Cerebellar cortex (tissue), 1 donor: ENCODE measurements at places on chromosomes 6 and 20.

GRCh38 chr6:114061116-114061515 lies 90.2 kb upstream of the HDAC2 start:
- no peak for DNase-seq

DNA sequence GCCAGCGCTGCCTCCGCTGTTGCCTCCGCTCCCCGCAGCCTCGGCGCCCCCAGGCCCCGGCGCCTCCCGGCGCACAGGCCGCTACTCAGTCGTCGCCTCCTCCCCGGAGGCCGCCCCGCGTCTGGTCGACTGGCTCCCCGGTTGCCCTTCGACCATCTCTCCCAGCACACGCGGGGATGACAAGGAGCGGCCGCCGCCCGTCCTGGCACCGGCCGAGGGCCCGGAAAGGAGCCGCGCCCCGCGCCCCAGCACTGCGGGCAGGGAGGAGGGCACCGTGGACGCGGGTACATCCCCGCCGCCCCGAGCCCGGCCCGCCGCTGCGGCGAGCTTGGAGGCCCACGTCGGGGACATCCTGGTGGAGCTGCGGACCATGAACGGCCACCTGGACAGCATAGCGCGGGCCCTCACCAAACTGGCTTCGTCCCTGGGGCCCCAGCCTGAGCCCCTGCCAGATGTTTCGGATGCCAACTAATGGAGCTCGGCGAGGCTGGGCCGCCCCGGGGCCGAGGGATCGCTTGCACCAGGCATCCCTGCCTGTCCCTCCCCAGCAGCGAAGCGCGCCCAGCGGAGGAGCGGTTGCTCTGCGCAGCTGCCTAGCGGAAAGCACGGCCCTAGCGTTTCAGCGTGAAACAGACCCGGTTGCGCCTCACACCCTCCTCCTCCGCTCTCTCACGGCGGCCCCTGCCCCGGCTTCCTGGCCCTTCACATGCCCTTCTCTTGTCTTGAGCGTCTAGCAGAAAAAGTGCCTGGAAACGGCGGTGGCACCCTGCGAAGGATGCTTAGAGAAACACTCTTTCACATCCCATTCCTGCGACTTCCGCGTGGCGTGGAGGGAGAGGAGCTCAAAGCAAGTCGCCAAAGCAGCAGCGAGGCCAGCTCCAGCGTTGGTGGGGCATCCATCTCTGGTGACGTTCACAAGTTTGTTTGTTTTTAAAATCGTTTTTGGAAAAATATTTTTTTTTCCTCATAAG lies 285.8 kb upstream of the SUPT3H start:
- DNase-seq = no peak

DNA sequence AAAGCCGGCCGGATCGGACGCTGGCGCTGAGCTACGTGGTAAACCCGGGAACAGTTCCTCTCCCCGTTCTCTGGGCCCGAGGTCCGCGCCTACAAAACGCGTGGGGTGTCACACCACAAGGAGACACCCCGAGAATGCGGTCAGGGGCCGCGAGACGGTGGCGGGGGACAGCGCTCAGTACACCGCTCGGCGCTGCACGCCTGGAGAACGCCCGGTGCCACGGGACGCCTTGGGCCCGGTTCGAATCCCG lies 670 bp downstream of the NCOA5 start:
- DNase-seq = no peak

GRCh38 chr20:54491506-54491905 lies 16.1 kb downstream of the DOK5 start:
- no peak for DNase-seq

DNA sequence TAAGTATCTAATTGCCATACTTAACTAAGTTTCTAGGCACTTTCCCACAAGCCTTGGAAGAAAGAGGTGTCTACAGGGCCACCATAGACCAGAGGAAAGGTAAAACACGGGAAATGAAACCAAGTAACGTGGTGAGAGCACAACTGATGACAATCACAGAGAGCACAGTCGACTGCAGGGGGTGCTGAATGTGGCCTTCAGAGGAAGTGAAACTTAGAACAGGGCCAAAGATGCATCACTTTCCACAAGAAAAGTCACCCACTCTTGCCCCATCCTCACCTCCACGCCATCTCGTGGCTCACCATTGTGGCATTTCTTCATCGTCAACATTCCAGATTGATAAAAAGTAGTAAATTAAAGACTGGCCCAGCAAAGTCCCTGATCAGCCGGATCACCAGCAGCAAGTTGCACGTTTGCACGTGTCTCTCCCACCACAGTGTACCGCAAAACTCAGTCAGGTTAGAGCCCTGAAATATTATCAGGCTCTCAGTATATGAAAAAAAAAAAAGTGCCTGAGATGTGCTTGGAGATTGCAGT lies 31.4 kb downstream of the HIVEP2 start:
- no peak for DNase-seq

DNA sequence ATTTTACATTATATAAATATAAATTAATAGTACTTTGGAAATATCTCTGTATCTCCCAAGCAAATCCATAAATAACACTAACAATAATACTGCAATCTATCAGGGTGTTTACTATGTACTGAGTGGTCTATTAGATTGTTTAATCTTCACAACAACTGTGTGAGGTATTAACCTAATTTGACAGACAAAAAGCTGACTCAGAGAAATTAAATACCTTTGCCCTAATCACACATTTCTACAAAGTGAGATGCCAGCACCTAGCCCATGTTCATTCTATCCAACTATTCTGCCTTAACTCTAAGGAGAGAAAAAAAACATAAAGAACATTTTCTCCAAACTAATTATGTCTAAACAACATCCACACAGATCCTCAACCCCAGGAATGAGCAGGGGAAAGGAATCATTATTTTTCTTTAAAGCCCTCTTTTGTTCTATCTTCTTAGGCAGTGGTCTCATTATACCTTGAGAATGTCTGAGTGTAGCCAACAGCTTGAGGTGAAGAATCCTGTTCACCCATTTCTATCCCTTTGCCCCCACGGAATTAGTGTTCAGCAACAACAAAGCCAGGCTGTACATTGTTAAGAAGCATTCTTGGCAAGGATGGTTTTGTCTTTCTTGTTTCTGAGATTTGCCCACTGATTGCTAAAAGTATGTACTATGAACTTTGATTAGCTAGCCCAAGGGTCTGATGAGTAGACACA lies 42.7 kb downstream of the PRL start:
- no peak for DNase-seq

- no peak for DNase-seq
Measured at GRCh38 chr20:11379257-11380011, 538.3 kb upstream of the BTBD3 start.

- DNase-seq = no peak
Measured at GRCh38 chr6:38322138-38322537, 317.6 kb downstream of the BTBD9 start.

- DNase-seq = peak; percentile 73
Measured at GRCh38 chr20:43537921-43538877, 20.6 kb upstream of the SGK2 start.

- DNase-seq = peak; percentile 46
Measured at GRCh38 chr6:44056392-44057237, 70.6 kb downstream of the MRPL14 start.

- DNase-seq = peak; percentile 18
Measured at GRCh38 chr6:168370310-168370991, 50.9 kb upstream of the DACT2 start.

DNA sequence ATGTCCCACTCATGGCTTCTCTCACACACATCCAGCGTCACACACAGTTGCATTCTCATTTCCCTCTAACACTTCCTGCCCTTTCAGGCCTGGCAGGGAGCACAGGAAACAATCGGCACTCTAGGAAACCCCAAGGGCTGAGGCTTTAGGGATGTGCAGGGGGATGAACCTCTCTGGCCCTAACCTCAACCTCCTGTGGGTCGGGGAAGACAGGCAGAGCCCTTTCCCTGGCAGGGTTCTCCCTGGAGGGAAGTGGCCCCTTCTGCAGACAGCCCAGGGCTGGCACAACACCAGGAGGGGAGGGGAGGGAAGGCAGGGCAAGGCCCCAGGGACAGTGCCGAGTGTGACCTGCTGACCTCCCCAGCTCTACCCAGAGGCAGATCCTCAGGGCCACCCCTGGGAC lies 2.7 kb downstream of the TEAD3 start:
- DNase-seq = no peak

DNA sequence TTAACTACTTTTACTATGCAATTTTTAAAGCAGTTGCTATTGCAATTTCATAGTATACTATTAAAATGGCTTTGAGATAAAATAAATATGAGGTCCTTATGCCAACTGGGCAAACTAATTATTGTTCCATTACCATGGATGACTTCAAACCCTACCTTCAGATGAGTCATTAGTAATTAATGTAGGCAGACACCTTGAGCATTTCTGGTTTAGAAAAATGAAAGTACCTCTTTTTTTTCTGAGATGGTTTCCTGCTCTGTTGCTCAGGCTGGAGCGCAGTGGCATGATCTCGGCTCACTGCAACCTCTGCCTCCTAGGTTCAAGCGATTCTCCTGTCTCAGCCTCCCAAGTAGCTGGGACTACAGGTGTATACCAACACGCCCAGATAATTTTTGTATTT lies 11.9 kb downstream of the ASF1A start:
- no peak for DNase-seq
